ENCODE measurements at places on chromosomes 6 and 20.

DNA sequence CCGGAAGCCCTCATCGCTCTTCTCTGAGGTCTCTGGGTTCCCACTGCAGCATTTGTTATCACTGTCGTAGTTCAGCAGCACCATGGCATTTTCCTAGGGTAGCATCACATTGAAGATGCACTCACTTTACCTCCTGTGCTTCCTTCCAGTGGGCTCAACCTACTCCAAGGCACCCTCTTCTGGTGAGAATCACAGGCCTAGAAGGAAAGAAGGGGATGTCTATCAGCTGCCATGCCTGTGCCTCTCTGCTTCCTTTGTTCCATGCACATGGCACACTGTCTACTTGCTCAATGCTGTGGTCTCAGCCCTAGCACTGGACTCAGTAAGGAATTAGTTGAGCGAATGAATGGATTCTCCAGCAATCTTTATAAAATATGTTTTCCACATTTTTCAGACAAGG is 22.6 kb downstream of the CST4 start:
- DNase-seq = no peak

DNA sequence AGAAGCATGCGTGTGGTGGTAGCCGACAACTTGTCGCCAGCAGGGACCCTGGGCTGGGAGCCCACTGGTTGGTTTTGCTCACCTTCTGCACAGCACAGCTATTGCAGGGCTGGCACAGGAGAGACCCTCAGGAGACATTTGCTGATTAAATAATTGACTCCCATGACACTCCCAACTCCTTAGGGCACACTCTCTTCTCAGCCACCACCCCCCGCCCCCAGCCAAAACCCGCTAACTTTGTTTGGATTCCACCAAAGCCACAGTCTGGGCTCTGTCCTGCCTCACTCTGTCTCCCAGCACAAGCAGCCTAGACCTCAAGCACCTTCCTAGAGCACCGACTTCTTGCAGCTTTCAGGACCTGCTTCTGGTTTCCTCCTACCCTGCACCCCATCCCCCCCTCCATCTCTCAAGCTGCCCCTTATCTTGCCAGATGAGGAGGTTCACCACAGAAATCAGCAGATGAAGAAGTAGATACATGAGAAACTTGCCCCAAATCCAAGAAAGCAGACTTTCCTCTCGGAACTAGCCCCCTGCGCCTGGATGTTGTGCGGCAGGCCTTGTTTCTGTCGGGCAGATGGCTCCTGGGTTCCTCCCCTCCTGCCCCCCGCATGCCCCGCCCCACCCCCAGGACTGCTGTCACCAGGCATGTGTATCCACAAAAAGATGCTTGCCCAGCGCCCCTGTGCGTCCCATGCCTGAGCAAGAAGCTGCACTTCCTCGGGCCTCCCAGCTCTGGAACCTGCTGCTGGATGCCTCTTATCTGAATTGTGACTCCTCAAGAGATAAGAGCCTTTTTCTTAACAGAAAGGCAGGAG is 35.0 kb upstream of the CD93 start:
- DNase-seq = no peak

- no peak for DNase-seq
These were observed 86.1 kb downstream of the LINC00237 start for GRCh38 chr20:21019814-21020658.

DNA sequence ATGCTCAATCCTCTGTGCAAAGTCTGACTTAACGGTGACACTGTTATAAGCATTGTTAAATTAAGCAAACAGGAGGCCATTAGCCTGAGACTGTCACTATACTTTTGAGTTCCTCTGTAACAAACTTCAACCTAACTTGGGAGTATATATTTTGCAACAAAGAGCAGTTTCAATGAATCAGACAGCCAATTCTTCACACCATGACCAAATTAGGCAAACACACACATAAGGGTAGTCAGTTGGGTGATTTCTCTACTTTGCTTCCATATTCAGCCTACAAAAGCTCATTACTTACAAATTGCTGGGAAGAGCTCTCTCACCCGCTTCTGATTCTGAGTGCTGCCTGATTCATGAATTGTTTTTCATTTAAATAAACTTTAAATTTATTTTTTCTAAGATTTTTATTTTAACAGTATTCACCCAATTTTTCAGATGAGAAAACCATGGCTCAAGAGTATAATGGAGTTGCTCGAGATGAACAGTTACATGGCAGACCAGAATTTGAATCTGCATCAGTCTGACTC is 60.5 kb downstream of the HACE1 start:
- DNase-seq = no peak

DNA sequence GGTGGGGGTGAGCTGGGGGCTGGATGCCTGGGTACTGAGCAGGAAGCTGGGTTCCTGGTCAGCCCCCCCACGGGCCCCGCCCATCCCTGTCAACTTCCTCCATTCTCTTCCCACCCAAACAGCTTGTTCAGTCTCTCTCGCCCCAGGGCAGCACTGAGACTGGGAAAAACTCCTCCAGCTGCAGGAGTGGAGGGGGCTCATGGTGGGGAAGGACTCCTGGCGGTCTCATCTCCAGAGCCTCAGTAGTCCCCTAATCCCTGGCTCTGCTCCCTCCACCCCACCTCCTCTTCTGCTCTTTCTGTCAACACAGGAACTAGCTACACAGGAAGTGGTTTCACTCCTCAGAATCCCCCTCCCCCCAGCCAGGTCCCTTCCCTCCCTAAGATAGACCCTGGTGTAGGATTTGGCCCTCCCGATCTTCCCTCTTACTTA is at the start of gene GPSM3:
Gene GPSM3, minus strand, starts transcription at position 36 of the 432 bp plus-strand sequence. CDS start 130 bp downstream, outside the sequence.
- no peak for DNase-seq

DNA sequence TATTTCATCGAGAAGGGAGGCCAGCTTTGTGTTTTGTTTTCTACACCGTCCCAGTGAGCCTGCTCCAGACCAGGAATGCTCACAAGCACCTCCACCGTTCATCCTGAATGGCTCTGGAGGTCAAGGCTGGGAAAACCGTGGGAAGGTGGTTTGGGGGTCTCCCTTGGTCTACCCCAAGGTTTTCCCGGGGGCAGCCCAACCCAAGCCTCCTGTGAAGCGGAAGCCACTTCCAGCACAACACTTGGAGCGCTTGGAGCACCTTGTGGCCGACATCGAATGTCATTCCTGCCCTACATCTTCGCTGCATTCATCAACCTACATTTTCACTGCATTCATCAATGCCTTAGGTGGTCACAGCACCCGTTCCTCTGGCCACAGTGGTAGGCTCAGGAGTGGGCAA is 255.6 kb upstream of the PMEPA1 start:
- DNase-seq = no peak

GRCh38 chr20:58308680-58309527 is 611 bp upstream of the RAB22A start:
- no peak for DNase-seq

DNA sequence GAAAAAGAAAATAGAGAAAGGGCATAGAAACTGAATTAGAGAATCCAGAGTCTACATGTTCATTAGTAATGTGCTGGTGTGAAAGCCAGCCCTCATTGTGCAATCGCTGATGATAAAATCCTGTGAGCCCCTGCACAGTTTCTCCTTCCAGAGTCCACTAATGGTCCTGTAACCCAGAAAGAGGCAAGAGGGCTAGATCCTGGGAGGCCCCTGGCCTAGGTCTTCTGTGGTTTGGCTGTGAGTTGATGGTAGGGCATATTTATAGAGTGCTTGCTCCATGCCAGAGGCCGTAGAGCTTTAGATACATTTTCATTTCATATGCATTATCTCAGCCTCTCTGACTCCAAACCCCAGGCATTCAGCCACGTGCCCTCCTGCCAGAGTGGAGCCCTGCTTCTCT is 94.9 kb upstream of the MTHFD1L start:
- no peak for DNase-seq

GRCh38 chr6:112835078-112835477 is 487.9 kb downstream of the RFPL4B start:
- DNase-seq = no peak

DNA sequence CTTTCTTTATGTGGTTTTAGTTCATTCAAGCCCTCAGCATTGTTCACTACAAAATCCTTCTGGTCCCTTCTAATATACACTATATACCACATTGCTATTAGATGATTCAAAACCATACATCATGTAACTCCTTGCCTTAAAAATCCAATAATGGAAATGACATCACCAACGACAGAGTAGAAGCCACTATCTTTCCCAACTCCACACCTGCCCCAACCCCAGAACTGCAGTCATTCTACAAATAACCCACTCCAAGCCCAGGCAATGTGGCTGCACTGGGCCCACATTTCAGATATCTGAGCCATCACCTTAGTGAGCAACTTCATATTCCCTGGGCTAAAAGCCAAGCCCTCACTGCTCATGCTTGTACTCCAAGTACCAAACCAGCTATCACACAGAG is 22.6 kb upstream of the RUNX2 start:
- DNase-seq = no peak

DNA sequence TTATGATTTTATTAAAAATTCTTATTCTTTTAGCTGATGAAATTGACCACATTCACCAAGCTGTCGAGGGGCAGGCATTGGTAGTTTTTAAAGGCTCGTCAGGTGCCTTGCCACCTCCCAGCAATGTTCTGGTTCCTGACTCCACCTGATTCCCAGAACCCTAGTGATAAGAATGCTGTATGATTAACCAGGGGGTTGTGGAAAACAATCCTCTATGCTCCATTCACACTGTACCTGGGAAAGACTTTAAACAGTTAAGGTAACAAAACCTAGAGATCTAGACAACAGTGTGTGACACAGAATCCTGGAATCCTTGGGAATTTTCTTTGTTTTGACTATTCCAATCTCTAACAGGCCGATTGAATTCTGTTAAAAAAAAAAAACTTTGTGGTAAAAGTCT is 165.7 kb upstream of the OLIG3 start:
- DNase-seq = no peak

DNA sequence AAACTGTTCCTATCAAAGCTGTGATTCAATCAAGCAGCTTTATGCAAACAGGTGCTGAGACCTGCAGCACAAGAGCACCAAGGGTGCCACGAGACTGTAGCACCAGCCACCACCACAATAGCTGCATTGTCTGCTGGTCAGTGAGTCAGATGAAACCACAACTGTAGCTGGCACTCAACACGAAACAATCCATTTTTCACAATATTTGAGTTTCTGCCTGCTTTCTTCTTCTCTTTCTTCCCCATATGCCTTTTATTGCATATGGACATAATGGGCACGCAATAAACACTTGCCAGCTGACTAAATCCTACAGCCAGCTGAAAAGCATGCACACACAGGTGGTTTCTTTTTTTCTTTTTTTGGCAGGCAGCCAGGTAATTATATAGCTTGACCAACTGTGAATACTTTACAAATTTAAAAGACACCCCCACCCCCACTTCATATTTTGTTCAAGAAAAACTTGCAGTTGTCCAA is 16.6 kb downstream of the SLC2A12 start:
- no peak for DNase-seq

DNA sequence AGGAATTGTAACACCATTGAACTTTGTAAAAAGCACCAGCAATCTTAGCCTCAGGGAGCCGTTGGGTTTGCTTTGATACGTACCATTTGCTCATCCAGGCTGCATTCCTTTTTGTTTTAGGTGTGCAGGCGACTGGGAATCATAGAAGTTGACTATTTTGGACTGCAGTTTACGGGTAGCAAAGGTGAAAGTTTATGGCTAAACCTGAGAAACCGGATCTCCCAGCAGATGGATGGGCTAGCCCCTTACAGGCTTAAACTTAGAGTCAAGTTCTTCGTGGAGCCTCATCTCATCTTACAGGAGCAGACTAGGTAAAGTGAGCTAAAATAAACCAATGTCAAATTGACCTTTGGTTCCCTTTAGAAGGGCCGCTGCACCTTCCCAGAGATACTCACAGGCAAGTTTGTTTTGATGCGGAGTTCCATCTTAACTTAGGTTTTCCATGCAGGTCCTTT is 1.6 kb downstream of the MYLIP start:
- no peak for DNase-seq

- no peak for DNase-seq
These were observed 630.3 kb upstream of the MAN1A1 start for GRCh38 chr6:119979862-119980261.

- no peak for DNase-seq
These were observed 253.8 kb upstream of the STXBP5 start for GRCh38 chr6:146950351-146950835.

DNA sequence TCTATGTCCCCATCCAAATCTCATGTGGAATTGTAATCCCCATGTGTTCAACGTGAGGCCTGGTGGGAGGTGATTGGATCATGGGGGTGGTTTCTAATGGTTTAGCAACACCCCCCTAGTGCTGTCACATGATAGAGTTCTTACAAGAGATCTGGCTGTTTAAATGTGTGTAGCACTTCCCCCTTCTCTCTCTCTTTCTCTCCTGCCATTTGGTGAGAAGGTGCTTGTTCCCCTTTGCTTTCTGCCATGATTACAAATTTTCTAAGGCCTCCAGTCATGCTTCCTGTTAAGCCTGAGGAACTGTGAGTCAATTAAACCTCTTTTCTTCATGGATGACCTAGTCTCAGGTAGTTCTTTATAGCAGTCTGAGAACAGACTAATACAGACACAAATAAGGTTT is 165.4 kb downstream of the OGFRL1 start:
- DNase-seq = no peak

DNA sequence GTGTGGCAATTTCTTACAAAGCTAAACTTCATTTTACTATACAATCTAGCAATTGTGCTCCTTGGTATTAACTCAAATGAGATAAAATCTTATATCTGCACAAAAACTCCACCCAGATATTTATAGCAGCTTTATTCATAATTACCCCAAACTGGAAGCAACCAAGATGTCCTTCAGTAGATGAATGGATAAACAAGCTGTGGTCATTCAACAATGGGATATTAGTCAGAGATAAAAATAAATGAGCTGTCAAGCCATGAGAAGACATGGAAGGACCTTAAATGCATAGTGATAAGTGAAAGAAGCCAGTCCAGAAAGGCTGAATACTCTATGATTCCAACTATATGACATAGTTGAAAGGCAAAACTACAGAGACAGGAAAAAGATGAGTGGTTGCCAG is 98.9 kb upstream of the BMP2 start:
- DNase-seq = no peak

DNA sequence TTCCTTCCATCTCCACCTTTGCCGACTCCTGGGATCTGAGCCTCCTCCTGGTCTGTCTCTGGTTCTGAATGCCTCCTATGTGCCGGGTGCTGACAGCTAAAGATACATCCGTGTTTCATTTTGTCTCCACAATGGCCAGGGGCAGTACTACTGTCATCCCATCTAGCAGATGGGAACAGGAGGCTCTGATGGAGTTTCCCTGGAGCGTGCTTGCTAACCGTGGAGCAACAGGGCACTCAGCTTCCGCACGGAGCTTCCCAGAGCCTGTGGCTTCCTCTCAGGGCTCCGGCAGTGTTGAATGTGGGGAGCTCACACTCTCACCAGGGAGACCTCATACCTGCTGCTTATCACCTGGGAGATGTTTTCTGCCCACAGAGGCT is 11.9 kb upstream of the NPBWR2 start:
- no peak for DNase-seq

- no peak for DNase-seq
These were observed 67.6 kb downstream of the NUDT3 start for GRCh38 chr6:34324738-34325444.

- no peak for DNase-seq
These were observed 212.3 kb upstream of the PMEPA1 start for GRCh38 chr20:57922083-57922482.

- DNase-seq = no peak
These were observed 659 bp downstream of the MCUR1 start for GRCh38 chr6:13813621-13814175.

GRCh38 chr20:652615-653109 is 338 bp downstream of the SRXN1 start:
- DNase-seq = no peak
